ENCODE measurements at places on chromosomes 1 and 21.

GRCh38 chr21:42473498-42474042 is 22.5 kb downstream of the RSPH1 start:
- DNase-seq = no peak

DNA sequence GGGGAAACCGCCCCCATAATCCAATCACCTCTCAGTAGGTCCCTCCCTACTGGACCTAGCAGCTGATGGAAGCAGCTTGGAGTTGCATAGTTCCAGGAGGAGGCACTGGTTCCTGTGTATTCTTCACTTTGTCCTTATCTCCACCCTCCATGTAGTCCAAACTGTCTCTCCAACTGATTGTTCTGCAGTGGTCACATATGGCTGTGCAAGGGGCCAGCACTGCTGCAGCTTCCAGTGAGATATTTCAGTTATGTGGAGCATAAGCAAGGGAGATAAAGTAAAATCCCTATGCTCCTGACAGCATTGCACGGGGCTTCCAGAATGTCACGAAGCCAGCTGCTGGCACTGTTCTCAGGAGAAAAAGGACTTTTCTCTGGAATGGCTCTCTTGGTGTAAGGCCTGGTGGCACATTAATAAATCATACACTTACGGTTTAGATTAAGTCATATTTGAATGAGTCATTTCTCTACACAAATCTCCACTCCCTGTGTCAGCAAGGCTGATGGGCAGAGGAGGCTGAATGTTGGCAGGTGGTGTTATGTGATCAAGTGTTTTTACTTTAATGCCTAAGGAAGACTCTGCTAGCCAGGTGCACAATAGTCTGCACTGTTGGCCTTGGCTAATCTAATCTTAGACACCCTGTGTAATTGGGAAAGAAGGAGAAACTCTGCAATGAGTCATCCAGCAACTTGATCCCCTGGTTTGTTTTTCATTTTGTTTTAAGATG is 93.4 kb downstream of the KCNK1 start:
- peak; percentile 8 for DNase-seq

DNA sequence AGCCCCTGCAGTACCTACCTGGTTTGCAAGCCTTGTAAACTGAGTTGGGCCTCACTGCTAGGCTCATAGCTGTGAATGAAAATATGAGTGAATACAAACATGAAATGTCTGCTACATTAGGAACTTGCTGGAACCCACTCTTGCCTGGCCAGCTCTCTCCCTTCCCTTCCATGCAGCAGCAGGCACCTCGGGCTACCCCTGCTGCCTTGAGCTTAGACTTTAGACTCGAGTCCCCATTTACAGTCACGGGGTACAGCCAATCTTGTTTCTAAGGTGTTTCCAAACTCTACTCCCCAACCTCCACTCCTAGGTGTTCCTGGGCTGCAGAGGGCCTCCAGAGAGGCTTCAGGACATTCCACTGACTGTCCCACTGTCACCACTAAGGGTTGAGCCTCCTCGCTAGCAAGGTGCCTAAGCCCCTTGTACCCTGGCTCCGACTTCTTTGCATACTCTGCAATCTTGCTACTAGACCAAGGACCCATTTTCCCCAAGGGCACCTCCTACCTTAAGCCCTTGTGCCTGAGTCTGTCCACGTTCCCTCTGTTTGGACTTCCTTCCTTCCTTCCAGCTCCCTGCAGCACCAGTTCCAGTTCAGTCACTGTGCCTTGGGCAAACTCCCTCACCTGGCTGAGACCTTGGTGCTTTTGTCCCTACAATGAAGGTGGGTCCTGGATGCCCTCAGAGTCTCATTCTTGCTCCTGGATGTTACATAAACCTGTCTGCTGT is 36.9 kb downstream of the CDK18 start:
- DNase-seq = no peak

- DNase-seq = peak; percentile 61
These were observed 509 bp downstream of the GDAP2 start for GRCh38 chr1:117928881-117929342.

DNA sequence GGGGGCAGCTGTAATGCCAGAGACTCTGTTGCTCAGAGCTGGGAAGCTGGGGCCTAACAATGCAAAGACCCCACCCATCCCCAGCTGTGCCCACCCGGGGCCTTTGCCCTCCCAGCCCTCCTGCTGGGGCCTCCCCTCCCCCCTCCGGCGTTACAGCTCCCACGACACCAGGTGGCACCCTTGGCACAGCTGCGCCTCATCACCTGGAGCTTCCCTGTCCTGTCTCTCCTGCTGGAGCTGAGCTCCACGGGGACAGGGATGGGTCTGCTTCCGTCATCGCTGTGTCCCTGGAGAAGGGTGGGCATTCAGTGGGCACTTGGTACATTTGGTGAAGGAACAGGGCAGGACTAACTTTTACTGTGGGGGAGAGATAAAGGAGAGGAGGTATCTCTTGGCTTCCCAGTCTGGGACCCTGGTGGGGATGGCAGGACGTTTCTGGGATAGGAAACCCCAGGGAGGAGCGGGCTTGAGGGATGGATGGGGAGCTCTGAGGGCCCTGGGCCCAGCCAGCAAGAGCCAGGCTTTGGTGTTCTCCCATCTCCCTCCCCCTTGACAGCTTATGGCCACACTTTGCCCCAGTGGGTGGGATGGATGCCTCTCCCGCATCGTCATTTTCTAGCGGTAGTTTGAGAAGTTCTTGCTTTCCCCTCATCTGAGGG is 453.2 kb downstream of the PTPRU start:
- no peak for DNase-seq

DNA sequence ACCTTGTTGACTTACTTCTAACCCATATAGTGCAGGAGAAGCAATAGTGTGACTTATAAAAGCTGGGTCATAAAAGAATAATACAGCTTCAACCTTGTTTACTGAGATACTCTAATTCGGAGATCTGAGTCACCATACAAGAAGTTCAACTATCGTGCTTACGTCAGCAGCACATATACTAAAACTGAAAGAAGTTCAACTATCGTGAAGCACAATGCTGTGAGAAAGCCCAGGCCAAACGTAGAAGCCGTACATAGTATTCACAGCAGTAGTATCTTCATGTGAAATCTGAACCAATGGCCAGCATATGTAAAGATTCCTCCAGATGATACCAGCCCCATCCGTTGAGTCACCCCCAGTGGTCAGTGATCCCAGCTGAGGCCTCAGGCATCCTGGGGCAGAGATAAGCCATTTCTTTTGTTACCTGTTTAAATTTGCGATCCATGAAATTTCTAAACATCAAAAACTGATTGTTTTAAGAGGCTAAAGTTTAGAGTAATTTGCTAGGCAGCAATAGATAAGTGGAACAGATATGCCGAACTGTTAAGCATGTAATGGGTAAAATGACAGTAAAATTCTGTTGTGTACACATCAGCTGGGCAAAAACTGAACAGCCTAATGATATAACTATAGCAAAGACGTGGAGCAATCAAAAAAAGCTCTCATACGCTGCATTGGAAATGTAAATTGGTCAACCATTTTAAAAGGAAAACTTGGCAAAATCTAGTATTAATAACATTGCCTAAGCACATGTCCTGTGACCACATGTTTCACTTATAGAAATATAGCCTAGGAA is 53.9 kb upstream of the SAMD13 start:
- DNase-seq = peak; percentile 52

DNA sequence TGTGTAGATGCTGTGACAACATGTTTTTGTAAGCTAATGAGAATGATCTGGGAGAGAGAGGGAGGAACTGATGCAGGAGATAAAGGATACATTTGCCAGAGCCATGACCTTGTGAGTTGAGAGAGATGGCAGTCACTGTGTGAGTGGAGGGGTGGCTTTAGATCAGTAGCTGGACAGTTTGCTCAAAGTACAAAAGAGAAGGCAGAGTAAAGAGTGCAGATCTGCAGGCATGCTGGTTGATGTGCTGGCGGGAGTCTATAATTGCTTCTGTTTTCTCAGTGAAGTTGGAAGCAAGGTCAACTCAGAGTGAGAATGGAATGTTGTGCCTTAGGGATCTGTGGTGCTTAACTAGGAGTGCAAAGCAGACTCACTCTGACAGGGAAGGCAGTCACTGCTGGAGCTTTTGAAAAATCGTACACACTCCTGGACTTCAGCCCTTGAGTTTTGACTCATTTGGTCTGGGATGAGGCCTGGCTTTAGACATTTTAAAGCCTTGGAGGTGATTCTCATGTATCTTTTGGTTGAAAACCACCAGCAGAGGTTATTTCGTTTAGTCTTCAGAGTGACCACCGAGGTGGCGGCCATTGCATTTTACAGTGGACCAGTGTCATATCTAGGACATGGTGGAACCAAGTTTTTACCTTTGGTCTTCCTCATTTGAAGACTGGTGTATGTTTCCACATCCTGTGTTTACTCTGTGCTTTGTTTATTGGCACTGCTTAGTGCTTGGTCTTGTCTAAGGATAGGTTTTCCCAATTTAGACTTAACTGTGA is 49.6 kb downstream of the MTR start:
- peak; percentile 71 for DNase-seq

DNA sequence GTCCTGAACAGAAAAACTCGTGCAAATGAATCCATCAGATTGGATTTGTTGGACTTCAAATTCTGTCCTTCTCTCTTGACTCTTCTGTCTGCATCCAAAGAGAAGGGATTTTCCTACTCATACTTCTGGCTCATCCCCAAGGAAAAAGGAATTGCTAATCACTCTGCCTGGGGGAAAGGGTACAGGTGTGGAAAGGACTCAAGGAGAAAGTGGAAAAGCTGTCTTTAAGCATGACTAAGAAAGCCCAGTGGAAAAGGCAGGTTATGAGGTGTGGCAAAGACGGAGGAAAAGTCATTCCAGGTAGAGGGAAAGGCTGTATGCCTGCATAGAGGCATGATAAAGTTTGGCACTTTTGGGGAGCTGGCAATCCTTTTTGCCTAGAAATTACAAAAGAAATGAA is 43.4 kb downstream of the PTGS2 start:
- DNase-seq = no peak

DNA sequence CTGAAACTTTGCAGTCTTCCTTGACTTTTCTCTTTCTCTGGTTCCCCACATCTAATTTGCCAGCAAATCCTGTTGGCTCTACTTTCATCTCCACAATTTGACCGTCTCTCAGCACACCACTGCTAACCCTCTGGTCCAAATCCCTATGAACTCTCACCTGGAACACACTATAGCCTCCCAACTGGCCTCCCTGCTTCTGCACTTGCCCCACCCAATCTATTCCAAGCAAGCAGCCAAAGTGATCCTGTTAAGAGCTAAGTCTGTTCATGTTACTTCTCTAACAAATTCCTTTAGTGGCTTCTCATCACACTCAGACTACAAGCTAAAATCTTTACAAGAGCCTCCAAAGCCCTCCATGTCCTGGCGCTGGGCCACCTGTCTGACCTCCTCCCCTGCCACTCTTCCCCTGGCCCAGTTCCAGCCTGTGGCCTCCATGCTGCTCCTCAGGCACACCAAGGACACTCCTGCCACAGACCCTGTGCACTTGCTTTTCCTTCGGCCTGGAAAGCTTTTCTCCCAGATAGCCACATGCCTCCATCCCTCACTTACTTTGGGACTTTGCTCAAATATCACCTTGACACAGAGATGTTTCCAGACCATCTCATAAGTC is 104.1 kb downstream of the DTL start:
- no peak for DNase-seq

DNA sequence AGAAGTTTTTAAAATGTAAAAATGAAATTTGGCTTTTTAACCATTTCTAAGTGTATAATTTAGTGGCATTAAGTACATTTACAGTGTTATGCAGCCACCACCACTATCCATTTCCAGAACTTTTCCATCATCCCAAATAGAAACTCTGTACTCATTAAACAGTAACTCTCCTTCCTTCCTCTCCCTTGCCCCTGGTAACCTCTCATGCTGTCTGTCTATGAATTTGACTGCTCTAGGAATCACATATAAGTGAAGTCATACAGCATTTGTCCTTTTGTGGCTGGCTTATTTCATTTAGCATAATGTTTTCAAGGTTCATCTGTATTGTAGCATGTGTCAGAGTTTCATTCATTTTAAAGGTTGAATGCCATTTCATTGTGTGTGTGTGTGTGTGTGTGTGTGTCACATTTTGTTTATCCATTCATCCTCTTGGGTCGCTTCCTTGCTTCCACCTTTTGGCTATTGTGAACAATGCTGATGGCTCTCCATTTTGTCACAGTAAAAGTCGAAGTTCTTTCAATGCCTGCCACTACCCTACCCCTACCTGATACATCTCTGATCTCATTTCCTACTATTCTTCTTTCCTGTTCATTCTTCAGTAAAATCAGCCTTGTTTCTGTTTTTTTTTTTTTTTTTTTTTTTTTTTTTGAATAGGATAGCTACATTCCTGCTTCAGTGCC is 45.3 kb downstream of the F3 start:
- DNase-seq = no peak

DNA sequence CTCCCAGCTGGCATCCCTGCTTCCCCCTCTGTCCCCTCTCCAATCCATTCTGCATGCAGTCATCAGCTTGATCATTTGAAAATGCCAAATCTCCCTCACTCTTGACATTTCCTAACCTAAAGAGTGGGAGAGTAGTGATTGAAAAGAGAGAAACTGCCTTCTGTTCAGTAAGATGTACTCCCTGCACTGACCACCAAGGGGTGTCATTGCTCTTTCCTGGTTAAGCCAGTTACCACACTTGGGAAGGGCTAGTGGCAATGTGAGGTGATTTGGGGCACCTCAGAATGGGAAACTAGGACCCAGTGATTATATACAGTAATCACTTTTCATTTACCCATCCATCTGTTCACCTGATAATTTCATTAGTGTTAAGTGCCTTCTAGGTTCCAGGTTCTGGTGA is 6.9 kb upstream of the TMEM269 start:
- DNase-seq = peak; percentile 25

DNA sequence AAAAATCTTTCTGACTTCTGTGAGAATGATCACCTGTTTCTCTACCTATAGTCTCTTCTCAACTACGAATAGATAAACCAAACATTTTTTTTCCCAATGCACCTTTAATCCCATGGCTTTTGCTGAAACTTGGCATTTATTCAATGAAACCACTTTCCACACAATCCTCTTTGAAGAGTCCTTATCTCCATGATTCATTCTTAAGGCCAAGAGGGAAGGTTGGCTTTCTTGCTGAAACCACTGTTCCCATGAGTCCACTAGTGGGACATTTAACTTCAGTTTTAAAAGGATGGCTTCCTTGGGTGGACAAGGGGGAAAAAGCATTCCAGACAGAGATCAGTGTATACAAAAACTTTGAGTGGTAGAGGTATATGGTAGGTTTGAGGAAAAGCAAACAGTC is 73.6 kb downstream of the CRB1 start:
- DNase-seq = no peak

- DNase-seq = no peak
These were observed at the start of gene SPATA46 for GRCh38 chr1:162376691-162377090. Gene SPATA46, minus strand, starts transcription at chr1:162376854. Its CDS starts 64 bp downstream, at chr1:162376790.

GRCh38 chr1:107820801-107821200 is 144.2 kb downstream of the VAV3 start:
- DNase-seq = no peak

All from fibroblast of gingiva (primary cell).